ENCODE measurements at places on chromosomes 16 and 17. TPM values are rescaled to one million over a fixed set of nuclear protein-coding genes. Genes with fewer than 3 reads are reported as not detected.
A peak's percentile ranks its signal among the peaks of the same experiment; 100 is the strongest.

SSTR5 gene
- polyA plus RNA-seq: 0.14 TPM

PAGR1 gene
- polyA plus RNA-seq: 48.0 TPM

GRCh38 chr17:68693466-68693865, 92.3 kb upstream of the FAM20A start:
- no peak for DNase-seq

GAST gene
- polyA plus RNA-seq: not detected

- no peak for DNase-seq
Observed at GRCh38 chr17:79664930-79665737, 54.3 kb upstream of the RBFOX3 start.

GRCh38 chr16:57091975-57092785, at the start of gene CPNE2:
Gene CPNE2, plus strand, starts transcription at chr16:57092583. Its CDS starts 18,160 bp downstream, at chr16:57110743.
- DNase-seq: no peak

WDR45B gene
- polyA plus RNA-seq: 99.4 TPM

DNA sequence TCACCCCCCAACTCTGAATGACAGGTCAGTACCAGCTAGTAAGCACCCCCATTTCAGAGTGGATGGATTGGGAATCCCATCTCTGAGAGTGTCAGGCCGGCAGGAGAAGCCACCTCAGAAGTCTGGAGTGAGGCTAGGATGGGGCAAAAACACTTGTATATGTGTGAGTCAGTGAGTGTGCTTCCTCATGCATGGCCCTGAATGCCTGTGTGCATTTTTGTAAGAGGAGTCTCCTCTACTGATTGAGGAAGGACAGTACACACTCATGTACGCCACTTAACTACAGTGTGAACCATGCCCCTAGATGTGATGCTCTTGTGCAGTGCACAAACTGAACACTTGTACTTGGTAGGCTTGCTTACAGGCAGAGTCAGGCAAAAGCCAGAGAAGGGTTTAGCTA, 22.3 kb upstream of the NAGS start:
- no peak for DNase-seq

DNA sequence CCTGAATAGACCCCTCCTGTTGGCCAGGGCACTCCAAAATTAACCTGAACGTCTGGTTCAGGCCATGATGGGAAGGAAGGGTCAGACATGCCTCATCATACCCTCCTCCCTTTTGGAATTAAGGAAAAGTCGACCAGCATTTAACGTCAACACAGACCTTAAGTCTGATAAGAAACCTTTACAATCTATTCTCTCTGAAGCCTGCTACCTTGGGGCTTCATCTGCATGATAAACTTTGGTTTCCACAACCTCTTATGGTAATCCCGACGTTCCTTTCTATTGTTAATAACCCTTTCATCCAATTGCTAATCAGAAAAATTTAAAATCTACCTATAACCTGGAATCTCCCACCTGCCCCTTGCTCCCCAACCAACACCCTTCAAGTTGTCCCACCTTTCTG, 358.5 kb downstream of the CDH8 start:
- no peak for DNase-seq

DNA sequence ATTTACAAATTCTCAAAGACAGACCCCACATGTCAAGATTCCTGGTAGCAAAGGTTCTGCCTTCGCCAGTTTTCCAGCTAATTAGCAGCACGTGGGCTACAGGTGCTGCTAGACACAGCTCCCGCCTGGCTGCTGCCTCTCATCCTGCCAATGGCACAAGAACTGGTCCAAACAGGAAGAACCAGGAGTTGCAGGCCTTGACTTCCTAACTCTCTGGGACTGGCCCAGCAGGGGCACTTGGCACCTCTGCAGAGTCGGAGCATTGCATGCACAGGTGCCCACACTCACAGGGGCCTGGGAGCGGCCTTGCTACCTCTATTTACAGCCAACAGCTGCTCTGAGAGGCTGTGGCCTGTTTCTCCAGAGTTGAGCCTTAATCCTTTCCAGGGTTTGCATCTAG, 39.6 kb downstream of the TK2 start:
- DNase-seq: no peak

HBA1 gene
- polyA plus RNA-seq: 591 TPM

OR1A1 gene
- polyA plus RNA-seq: 0.08 TPM

- no peak for DNase-seq
Observed at GRCh38 chr16:17835118-17835876, 364.5 kb upstream of the XYLT1 start.

SMIM5 gene
- 13.3 TPM for polyA plus RNA-seq

- no peak for DNase-seq
Observed at GRCh38 chr16:8686031-8686621, 11.7 kb downstream of the ABAT start.

CYB5D1 gene
- polyA plus RNA-seq: 29.0 TPM

GRCh38 chr17:45098869-45099616, 33.3 kb downstream of the PLCD3 start:
- peak; percentile 67 for DNase-seq

GPRC5C gene
- 86.9 TPM for polyA plus RNA-seq

SCGB1C2 gene
- 2.6 TPM for polyA plus RNA-seq

DNA sequence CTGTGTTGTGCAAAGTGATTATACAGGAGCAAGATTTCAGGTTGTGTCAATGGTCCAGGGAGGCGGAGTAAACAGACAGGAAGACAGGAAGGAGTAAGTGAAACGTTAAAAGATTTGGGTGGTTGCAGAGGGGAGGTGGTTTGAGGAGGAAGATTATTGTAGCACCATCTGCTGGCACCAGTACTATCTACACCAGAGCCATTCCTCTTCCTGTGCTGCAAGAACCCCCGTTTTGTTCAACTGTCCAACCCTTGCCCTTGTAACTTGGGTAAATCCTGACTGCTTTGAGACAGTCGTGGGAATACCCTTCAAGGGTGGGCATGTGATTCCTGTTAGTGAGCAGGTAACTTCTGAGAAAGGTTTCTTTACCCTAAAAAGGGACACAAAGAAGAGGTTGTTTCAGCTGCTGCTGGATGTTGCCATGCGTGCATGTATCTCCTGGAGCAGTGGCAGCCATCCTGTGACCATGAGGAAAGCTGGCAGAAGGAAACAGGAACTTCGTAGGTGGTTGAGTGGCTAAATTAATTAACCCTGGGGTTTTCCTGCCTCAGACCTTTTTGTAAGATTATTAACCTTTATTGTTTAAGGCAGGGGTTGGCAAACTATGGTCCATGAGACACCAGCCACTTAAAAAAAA, 124.1 kb downstream of the PRKCA start:
- no peak for DNase-seq

GRCh38 chr17:33927732-33928133, 327.4 kb upstream of the CCL2 start:
- DNase-seq: no peak

FOXL1 gene
- 17.8 TPM for polyA plus RNA-seq

DNA sequence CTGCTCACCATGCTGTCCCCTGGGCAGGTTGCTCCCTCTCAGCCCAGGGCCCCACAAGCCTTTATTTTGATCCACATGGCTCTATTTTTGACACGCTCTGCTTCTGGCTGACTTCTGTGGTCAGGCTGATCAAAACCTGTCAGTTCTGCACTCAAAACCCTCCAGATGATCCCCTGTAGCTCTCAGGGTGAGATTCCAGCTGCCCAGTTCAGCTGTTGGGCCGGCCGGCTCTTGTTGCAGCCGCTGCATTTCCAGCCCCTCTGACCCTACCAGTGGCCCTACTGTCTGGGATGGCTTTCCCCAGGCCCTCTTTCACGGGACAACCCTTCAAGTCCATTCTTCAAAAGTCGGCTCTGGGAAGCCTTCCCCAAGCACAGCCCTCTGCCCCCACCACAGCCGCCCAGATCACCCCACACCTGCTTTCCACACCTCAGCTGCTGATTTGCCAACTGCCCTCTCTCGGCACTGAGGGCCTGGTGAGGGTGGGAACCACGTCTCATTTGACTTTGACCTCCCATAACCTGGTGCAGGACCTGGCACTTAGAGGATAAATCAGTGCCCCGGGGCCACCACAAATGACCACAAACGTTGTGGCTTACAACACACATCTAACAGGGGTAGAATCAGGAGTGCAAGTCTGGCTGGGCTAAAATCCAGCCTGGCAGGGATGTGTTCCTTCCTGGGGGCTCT, 16.3 kb upstream of the CACNG4 start:
- no peak for DNase-seq

DNA sequence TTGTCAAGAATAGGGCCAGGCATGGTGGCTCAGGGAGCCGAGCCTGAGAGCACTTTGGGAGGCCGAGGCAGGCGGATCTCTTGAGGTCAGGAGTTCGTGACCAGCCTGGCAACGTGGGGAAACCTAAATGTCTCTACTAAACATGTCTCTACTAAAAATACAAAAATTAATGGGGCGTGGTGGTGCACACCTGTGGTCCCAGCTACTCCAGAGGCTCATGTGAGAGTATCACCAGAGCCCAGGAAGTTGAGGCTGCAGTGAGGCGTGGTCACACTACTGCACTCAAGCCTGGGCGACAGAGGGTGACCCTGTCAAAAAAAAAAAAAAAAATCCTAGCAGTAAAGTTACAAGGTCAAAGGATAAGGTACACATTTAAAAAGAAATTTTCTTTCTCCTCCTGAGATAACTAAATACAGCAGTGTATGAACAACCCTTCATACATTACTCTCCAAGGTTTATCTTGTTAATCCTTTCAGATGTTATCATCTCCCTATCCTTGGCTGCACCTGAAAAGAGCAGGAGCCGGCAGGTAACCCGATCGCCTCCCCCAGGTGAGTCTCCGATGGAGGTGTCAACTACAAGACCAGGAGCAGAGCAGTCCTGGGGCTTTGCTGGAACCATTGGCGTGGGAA, 122.3 kb downstream of the GOSR1 start:
- DNase-seq: peak; percentile 9

DNA sequence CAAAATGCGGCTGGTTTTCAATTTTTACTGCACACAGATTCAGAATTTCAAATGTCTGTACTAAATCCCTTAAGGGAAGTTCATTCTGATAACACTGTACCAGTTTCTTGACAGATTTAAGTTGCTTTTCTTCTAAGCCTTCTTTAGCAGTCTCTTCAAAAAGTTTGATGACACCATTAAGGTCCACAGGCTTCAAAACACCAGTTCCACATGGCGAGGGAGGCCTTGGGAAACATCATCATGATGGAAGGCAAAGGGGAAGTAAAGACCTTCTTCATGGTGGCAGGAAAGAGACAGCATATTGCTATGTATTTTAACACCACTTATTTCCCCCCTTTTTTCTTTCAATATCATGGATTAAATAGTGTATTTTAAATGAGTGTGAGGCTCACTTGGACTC, 24.5 kb downstream of the NLRC5 start:
- DNase-seq: no peak

GRCh38 chr16:4626396-4626795, 1.8 kb downstream of the MGRN1 start:
- no peak for DNase-seq

- no peak for DNase-seq
Observed at GRCh38 chr17:48442819-48443218, 12.8 kb upstream of the SKAP1 start.

ZNF469 gene
- polyA plus RNA-seq: 2.0 TPM

GRCh38 chr17:81314398-81315081, 19.4 kb upstream of the SLC38A10 start:
- no peak for DNase-seq

STX1B gene
- 1.2 TPM for polyA plus RNA-seq

DNA sequence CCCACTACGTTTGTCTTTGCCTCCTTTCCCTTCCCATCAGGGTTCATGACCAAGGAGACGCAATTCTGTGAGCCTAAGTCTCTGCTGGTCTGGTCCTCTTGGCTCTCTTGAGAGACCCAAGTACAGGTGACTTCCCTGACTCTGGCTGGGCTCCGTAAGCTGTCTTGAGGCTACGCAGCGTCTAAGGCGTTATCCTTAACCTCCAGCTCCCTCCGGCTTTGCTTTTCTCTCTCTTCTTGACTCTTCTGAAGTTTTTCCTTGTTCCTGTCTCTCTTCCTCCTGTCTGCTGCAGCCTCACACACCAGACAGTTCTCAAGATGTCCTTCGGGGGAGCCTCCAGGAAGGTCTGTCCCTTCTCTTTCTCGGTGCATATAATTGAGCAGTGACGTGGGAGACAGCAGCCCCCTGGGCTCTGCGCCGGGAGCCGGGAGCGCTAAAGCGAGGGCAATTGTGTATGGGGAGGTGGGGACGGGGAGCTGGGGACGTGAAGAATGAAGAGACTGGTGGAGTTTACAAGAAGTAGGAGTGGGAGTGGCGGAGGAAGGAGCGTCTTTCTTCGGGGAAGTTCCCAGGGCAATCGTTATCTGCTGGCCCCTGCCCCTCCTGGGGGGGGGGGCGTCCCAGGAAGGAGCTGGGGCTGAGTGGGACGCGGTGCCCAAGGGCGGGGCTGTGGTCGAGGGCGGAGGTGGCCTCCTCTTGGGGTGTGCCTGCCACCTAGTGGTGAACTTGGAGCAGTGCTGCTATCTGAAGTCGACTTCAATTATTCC, 6.9 kb upstream of the PIRT start:
- peak; percentile 51 for DNase-seq

DNA sequence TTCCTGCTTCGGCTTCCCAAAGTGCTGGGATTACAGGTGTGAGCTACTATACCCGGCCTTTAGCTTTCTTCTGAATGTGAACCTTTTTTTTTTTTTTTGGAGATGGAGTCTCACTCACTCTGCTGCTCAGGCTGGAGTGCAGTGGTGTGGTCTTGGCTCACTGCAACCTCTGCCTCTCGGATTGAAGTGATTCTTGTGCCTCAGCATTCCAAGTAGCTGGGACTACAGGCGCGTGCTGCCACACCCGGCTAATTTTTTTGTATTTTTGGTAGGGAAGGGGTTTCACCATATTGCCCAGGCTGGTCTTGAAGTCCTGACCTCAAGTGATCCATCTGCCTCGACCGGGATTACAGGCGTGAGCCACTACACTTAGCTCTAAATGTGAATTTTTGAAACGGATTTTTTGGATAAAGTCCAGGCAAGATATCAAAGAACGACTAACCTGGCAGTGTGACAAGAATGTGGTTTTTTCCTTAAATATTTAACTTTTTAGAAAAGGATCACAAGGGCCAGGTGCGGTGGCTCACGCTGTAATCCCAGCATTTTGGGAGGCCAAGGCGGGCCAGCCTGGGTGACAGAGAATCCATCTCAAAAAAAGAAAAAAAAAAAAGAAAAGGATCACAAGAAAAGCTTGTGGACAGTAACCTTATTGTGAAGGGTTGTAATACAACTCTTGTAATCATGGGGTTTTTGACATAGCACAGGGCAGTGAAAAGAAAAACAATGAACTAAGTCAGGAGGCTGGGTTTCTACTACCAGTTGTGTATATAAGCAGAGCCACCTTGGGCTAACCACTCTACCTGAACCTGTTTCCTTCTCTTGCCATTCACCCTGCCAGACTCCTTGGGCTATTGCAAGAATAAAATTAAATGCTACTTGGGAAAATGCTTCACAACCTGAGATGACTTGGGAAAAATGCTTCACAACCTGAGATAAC, 6.2 kb downstream of the BRCA1 start:
- no peak for DNase-seq

SLFN5 gene
- polyA plus RNA-seq: 12.7 TPM

- DNase-seq: no peak
Observed at GRCh38 chr17:74408815-74409214, 23.1 kb upstream of the GPRC5C start.

- DNase-seq: no peak
Observed at GRCh38 chr17:45230410-45230786, 8.7 kb downstream of the FMNL1 start.
